Globus pallidus (tissue), 1 donor: ENCODE measurements at places on chromosomes 12 and 14.

DNA sequence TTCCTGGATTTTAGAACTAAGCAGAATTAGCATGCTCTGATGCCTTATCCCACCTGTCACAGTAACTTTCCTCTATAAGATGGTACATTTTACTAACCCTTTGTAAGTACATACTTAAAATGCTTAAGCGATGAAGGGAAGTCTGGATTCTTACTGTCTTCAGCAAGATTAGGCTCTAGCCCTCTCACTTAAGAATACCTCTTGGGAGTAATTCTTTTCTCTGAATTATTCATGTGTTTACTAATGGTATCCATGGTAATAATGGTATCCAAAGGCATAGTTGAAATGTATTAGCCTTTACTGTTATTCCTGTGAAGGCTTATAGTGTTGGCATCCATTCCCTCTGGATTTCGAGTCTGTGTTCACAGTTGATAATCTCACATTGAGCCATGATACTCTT, 176.9 kb downstream of the MON2 start:
- no peak for DNase-seq

DNA sequence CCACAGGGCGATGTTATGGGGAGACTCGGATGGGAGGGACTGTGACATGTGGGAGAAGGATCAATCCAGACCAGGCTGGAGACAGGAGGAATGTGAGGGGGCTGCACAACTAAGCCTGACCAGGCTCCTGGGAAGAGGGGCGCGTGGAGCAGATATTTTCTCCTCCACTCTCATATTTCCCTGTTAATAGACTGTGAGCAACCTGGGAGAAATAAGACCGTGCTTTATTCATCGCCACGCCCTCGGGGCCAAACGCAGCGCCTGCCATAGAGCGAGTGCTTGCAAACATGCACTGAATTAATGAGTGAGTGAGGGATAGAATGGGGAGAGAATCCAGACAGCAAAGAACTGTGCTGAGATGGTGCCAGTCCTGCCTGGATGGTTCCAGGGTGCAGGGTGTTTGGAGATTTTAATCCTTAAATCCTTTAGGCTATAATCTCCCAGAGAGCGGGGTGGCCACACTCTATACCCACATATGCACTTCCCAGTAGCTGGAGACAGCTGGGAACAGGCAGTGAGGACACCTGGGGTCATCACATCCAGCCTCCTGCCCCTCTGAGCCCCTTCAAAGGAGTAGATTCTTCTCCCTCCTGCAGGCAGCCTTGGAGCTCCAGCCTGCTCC, 13.6 kb upstream of the FAIM2 start:
- no peak for DNase-seq

- no peak for DNase-seq
Observed at GRCh38 chr12:119624966-119625365, 31.4 kb downstream of the TMEM233 start.

GRCh38 chr12:88401155-88401554, 179.1 kb downstream of the KITLG start:
- no peak for DNase-seq

- DNase-seq, result no peak
Observed at GRCh38 chr14:80425686-80426085, 214.4 kb upstream of the DIO2 start.

- no peak for DNase-seq
Observed at GRCh38 chr12:109795023-109795422, 38.2 kb downstream of the TRPV4 start.

DNA sequence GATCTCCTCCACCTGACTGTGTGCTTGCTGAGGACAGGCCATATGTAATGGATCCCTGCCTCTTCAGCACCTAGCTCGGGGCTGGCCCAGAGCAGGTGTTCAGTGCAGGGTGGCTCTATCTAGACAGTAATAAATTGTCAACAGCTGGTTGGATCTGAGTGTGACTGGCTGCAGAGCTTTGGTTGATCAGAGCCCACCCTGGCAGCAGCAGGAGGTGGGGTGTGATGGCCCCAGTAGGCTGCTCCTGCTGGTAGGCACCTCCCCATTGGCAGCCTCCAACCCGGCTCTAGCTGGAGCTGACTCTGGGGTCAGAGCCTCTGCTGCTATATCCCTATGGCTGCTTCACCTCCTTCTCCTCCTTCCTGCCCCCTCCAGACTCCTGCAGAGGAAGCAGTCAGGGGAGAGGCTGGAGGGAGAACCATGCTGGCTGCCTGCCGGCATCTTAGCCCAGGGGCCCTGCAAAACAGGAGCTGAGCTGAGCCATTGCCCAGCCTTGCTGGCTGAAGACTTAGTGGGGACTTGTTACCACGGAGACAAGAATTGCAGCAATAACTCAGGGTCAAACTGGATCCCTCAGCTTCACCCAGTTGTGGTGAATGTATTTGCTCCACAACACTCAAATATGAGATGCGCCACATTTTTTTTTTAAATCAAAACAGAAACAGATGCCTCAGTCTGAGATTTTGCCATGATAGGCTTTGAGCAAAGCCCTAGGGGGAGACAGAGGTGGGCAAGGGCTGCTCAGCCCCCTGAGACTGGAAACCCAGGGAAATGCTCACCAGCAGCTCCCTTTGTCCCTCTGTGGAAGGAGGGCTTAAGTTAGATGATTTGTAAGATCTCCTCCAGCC, 22.2 kb downstream of the TMEM63C start:
- DNase-seq, result peak; percentile 47

DNA sequence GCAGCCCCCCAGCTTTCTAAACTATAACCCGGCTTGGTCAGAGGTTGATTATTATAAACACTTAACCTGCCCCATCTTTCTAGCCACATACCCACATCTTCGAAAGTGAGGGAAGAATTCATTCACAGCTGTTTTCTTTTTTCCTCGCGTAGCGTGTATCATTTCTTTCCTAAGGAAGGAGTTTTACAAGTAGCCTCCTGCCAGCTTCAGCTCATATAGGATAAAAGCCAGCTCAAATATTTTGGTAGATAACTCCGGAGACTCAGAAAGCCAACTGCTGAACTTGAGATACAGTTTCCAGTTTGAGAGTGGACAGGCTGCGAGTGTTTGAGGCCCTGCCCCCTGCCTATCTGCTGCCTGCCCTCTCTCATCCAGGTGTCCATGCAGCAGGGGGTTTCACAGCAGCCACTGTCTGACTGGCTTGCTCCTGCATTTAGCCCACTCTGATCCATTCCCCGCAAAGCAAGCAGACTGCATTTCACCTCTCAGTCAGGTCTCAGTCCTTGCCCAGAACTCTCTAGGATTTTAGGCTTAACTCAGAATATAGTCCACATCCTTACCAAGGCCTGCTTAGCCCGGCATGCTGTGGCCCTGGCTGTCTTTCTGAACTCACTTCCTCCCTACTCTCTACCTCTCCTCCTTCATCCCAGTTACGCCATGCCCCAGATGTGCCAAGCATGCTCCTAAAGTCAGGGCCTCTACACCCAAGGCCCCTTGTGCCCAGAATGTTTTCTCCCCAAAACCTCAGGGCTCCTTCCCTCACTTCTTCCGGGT, 46.9 kb downstream of the EVL start:
- no peak for DNase-seq

DNA sequence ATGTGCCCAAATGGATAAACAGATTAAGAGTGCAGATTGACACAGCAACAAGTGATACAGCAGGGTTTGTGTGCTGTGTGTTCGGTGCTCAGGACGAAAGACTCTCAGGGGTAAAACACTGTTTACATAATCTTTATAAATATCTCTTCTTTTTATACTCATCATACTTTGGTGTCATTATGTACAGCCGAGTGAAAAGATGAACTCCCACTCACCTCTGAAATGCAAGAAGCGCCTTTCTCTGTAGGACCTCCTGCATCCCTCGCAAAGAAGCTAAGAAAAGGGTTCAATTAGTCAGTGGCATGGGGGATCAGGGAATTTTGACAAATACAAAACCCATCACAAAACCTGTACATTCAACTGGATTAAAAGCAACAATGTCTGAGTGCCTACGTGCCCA, 163.6 kb downstream of the TTC7B start:
- DNase-seq, result no peak

DNA sequence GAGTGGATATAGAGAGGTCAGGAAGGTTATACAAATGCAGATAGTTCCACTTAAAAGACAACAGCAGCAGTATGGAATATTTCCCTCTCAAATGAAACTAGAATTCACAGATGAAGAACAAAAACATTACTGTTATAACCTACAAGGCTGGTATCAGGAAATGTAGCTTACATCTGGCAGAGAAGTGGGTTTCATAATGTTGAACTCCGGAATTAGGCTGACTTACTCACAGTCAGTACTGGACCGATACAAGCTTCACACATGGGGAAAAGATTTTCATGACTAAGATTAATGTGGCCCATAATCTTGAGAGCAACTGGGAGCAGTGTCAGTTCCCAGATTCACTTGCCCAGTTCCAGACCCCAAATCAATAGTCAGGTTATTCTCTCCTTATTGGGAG, 353.9 kb downstream of the DUSP6 start:
- no peak for DNase-seq

DNA sequence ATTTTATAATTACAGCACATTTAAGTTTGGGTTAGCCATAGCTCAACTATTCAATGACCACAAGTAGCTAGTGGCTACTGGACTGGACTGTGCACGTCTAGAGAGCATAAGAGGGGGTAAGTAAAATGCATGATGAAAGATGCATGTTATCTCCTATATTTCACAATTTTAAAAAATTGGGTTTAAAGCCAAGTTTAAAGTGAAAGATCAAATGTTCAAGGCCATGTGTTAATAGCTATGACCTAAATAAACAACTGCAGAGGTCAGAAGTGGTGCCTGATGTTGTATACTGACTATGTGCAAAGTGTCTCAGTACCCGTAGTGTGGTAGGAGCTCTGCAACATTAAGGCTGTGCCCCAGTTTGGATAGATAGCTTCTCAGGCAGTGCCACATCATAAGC, 48.2 kb downstream of the BMP4 start:
- no peak for DNase-seq

DNA sequence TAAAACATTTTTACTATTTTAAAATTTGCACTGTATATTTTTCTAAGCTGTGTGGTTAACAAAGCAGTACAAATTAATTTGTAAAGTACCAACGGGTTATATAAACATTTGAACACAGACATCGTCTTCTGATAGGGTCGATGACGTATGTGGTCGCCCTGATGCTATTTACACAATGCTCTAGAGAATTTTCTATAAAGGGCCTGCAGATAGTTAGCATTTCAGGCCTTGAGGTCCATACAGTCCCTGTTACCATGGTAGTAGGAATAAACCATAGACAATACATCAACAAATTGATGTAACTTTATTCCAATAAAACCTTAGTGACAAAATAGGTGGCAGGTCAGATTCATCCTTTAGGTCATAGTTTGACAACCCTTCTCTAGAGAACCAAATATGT, 25.7 kb upstream of the PDZRN4 start:
- no peak for DNase-seq

DNA sequence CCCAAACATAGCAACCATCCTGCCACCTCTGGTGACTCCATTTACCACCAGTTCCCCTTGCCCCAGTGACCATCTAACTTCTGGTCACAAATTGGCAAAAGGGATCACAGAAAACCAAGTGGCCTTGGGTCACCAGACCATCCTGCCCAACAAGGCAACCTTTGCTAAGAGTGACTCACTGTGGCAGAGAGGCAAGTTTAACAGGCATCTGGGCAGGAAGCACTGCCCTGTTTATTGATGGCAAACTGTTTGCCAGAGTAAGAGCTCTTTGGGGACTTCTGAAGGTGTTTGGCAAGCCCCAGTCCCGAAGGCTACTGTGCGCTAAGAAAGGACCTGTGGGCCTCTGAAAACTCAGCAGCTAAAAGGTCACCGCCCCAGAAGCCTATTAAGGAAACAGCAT, 28.2 kb upstream of the TMEM233 start:
- DNase-seq, result no peak

DNA sequence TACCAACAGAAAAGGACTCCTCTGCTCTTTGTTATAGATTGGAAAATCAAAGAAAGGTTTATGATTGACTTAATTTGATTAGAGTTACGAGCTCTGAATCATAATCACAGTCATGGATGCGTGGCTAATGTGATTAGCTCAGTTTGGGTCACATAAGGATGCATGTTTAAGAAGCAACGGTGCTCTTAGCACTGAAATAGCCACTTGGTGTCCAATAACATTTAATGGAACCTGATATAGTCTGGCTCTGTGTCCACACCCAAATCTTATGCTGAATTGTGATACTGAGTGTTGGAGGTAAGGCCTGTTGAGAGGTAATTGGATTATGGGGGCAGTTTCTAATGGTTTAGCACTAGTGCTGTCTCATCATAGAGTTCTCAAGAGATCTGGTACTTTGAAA, 501.6 kb downstream of the SLC6A15 start:
- no peak for DNase-seq

- DNase-seq, result no peak
Observed at GRCh38 chr14:61471297-61472005, 150.1 kb downstream of the PRKCH start.

GRCh38 chr14:92962831-92963095, 39.8 kb downstream of the CHGA start:
- DNase-seq, result no peak

DNA sequence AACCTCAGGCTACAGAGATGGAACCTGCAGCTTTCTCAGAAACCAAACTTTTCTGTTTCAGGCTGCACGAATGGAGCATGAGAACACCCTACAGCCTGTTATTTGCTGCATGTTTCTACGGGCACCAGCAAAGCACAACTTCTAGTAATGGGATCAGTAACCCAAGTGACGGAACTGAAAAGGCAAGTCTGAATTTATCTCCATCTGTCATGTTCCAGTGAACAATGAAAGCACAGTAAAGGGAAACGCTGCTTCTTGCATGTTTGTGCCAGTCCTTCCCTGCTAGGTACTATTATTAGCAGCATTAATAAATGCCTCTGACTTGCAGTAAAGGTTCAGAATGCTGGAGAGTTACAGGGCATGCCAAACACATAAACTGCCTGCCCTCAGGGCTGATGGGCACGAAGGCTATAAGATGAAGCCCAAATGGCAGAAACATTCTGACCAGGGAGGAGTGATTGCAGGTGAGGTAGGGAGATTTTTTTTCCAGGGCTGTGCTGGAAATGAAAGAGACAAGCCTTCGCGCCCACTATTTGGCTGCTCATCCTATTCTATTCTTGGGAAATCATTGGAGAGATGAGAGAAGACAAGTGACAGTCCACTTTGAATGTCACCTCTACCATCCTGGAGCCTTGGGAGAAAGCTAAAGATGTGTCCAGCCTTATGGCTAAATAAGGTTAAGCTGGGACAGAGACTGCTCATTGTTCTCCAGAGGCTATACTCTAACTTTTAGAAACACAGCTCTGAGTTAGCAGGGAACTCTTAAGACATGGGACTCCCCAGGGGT, 100.4 kb upstream of the PLXNC1 start:
- DNase-seq, result no peak

- no peak for DNase-seq
Observed at GRCh38 chr12:26846416-26846815, 13.4 kb upstream of the ITPR2 start.

GRCh38 chr12:94172031-94172430, 23.7 kb downstream of the PLXNC1 start:
- DNase-seq, result no peak
